ENCODE measurements at places on chromosomes 5 and 9.
A peak's percentile ranks its signal among the peaks of the same experiment; 100 is the strongest.

DNA sequence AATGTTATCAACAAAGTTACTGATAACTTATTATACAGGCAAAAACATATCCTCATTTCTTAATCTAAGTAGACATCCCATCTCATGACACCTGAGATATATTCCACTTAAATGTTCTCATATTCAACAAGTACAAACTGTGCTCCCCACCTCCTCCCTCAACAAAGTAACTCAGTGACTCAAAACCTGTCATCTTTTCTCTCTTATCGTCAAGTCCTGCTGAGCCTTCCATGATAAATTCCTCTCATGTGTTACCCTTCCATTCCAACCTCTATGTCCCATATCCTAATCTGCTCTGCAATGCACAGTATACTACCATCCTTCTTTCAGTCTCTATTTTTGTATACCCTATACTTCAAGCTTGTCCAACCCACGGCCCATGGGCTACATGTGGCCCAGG, 13.6 kb downstream of the RNF145 start:
- no peak for DNase-seq

DNA sequence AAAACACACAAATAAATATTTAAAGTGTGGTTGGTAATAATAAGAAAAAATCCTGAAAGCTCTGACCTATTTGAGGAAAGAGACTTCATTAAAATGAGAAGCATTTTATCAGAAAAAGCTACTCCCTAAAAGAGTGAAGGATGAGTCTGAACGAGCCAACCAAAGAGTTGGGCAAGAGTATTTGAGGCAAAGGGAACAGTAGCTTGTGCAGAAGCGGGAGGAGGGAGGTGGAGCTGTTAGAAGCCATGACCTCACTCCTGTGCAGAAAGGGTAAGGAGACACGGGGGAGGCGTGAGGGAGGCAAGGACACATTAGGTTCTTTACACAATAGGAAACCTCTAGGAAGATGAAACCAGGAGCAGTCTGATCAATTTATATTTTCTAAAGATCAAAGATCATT, 29.4 kb downstream of the SH3RF2 start:
- no peak for DNase-seq

DNA sequence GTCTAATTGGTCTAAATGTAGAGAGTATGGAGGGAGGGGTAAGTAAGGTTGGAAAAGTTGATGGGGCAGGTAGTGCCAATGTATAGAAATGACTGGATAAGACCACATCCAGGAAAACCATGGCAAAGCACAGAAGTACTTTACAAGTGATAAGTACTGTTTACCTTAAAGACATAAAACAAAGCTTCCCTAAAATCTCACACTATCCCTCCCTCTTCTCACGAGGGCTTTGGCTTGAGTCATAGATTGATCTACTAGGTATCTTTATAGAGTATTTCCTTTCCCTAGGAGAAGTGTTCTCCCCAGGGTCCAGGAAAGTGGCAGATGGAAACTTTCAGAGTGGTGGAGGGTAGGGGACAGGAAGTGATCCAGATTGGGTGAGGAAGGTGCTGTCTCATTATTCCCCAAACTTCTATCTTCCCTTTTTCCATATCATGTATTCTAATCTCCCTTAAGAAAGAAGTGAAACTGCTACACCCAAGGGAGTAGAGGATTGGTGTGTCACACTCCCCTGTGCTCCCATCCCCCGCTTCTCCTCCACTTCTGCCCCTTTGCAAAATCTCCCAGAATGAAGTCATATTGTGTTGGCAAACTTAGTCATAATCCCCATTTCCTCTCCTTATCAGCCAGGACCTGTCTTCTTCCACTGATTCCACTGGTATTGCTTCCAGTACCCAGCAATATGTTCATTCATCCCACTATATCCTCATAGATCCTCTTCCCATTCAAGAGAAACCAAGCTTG, 14.6 kb downstream of the IL33 start:
- DNase-seq = peak; percentile 6

GRCh38 chr5:110257971-110258370, 468.5 kb downstream of the TMEM232 start:
- no peak for DNase-seq

- DNase-seq = peak; percentile 51
These were observed 819 bp downstream of the LSM11 start for GRCh38 chr5:157744051-157745011.

GRCh38 chr5:88997937-88998336, 115.0 kb upstream of the MEF2C start:
- no peak for DNase-seq

GRCh38 chr5:150073086-150073625, 13.2 kb downstream of the CSF1R start:
- no peak for DNase-seq

DNA sequence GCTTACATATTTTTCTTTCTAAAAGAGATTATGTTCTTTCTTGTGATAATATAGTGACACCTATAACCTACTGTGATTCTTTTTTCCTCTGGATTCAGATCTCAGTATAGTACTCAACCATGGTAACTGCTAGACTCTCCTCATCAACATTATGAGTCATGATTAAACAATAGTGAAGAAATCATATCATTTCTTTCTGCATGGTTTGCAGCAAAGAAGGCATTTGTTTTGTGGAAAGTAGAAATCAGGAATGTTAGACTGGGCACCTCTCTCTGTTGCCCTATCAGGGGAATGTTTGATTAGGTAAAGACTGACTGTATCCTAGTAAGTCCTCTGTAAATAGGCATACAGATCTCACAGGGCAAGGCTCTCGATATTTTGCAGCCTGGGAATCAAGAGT, 25.6 kb upstream of the SMC2 start:
- DNase-seq = no peak

DNA sequence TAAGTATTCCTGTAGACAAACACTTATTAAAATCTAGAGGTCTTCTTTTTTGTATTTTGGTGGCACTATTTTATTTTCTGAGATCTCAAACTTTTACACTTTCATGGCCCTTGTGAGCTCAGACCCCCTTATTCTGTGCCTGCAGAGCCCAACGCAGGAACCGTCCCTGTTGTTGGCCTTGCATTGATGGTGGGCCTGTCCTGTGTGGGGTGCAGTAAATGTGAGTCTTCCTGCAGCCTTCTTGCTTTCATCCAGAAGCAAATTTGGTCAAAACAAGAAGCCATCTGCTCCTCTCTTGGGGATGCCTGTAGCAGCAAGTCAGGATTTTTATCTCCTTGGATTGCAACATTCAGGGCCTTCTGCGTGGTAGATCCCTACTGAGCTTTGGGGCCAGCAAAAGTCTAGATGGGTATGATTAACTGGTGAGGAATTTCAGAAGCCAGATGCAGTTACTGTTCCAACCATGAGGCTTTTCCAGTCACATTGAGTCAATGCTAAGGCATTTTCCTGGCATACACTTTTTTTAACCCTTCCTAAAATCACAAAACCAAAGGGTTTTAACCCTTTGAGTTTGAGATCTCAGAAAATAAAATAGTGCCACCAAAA, 31.7 kb downstream of the BASP1 start:
- DNase-seq = no peak

DNA sequence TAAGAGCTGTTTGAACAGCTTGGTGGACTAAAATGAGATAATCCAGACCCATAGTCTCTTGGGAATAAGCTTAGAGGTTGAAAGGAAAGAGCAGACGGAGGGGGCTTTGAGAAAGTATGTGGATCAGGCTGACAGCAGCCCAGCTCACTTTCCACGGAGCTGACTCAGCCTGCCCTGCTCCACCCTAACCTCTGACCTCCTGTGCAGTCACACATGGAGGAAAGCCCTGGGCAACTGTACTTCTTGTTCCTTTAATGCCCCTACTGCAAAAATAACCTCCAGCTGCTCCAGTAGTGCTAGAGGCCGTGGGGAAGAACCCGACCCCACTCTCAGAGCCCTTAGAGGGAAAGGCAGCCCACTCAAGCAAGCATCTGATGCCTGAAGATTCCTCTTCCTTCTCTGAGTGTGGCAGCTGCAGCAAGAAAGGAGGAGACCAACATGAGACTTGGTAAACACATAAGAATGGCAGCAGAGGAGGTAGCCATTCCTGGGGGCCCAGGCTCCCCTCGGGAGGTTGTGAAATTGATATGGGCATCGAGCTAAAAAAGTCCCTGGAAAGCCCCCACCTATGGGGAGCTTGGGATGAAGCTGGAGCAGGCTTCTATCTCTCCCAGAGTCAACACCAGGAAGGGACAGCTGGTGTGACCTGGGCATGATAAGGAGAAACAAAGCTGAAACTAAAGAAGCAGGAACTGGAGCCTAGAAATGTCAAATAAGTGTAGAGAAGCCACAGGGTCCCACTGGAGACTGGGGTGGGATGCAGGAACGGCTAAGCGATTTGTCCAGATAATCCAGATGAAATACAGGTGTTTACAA, 204.3 kb downstream of the PIK3R1 start:
- DNase-seq = no peak

GRCh38 chr5:113807427-113807991, 294.0 kb downstream of the YTHDC2 start:
- no peak for DNase-seq

DNA sequence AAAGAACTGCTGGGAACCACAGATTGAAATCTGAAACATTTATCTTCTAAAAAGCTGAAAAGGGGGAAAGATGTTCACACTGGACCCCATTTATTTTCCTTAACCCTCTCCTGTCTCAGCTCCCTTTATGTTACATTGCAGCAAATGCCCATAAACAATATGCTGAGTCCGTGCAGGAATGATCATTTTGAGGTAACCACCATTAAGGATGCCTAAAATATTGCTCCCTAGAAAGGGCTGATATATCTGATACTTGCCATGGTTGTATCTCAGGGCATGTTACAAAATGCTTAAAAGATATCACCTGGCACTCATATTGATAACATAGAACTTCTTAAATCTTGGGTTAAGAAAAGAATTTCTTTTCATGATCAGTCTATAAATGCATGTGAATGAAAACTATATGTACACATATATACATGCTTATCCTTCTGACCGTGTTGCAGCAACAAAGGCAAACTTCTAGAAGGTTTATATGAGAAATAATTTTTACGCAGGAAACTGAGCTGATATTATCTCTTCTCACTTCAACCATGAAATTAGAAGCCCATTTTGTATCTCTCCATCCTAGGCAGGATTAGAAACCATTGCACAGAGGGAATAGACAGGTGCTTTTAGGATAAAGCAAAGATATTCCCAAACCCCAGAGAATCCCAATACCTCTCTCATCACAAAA, 362.7 kb upstream of the SLC30A5 start:
- DNase-seq = no peak

- no peak for DNase-seq
These were observed 25.3 kb downstream of the YIPF5 start for GRCh38 chr5:144144956-144145751.

DNA sequence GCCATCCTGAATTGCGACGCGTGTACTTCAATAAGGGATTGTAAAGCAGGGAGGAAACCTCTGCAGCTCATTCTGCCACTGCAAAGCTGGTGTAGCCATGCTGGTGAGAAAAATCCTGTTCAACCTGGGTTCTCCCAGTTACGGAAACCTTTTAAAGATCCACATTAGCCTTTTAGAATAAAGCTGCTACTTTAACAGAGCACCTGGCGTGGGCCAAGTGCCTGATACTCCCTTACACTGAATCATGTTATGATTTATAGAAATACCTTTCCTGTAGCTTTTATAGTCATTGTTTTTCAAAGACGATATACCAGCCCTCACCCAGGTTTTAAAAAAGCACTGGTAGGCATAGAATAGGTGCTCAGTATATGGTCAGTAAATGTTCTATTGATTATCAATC, 48.3 kb downstream of the SFXN1 start:
- no peak for DNase-seq

DNA sequence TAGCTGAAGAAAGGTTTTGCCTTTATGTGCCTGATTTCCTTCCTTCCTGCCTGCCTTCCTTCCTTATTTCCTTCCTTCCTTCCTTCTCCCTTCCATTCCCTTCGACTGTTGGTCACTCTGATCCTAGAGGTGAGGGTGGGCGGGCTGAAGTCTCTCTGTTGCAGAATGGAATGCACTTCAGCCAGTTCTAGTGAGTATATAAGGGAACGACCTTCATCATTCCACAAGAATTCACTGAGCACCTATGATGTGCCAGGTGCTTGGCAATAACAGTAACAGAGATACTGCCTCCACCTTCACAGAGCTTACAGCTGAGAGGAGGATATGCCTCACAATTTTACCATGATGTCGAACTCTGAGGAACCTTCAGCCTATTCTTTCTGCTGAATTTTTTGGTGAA, 8.7 kb upstream of the OR5C1 start:
- no peak for DNase-seq

DNA sequence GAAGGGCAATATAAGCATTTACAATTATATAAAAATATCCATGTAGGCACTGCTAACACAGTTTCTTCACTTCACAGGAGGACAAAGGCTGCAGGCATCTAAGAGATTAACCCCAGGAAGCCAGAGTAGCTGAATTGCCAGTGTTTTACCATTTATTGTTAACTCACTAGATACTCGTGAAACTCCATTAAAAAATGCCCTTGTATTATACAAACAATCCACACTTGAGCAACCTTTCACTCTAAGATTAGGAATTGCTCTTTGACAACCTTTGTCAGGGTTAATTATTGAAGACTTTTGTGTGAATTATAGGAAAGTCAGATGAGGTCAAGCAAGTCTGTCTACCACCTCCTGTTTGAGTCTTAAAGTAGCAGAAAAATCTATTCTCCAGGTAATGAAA, 317.8 kb downstream of the ADGRV1 start:
- DNase-seq = no peak

GRCh38 chr9:106970219-106970975, 107.4 kb downstream of the ZNF462 start:
- DNase-seq = no peak

Data from stimulated activated CD4-positive, alpha-beta T cell treated with anti-CD3 and anti-CD28 coated beads, Interleukin-15, amount 100 ng/mL, for 24 hours (primary cell).